ENCODE measurements at places on chromosomes 16 and 17.

GRCh38 chr17:78498848-78499247 lies 78.3 kb downstream of the DNAH17 start:
- no peak for DNase-seq

DNA sequence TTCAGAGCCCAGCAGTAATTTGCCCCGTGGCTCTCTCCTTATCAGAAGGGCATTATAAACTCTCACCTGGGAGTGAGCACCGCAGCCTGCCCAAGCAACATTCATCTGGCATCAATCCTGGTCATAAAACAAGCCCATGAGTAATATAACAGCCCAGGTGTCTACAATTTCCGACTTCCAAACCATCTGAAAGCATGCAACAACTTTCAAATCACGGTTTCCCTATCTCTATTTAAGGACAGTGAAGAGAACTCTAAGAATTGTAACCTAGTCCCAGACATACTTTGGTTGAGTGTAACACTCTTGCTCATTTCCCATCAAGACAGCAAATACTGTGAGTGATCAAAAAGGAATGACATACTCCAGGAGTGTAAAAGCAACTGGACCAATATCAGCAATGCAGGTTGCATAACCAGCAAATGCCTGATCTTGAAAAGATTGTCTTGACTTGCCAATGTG lies 487.4 kb upstream of the SOX9 start:
- no peak for DNase-seq

- DNase-seq: no peak
Observed at GRCh38 chr17:5077781-5078105, 524 bp upstream of the ZFP3 start.

DNA sequence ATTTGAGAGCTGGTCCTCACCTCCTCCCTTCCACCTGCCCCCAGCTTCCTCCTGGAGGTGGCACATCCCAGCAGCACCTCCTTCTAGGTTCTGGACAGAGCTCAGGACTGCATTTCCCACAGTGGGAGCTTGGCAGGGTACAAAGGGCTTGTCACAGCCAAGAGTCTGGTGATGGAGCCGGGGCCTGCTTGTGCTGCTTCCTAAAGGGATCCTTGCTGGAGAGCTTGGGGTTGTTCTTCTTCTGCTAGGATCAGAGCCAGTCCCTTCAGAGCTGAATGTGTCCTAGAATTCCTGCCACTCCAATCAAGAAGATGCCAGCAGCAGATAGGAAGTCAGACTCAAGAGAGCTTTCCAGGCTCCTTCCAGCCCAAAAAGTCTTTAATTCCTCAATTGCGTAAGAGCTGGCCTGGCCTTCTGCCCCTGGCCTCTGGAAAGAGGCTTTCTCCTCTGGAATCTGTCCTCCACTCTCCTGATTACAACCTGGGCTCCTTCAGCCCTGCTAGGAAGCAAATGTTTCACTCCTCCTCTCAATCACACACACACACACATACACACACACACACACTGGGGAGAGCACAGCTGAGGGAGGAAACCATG lies 4.4 kb downstream of the CD300E start:
- no peak for DNase-seq

- no peak for DNase-seq
Observed at GRCh38 chr16:47067203-47067602, 76.5 kb downstream of the NETO2 start.

GRCh38 chr16:73186752-73187601 lies 139.0 kb upstream of the ZFHX3 start:
- DNase-seq: no peak

DNA sequence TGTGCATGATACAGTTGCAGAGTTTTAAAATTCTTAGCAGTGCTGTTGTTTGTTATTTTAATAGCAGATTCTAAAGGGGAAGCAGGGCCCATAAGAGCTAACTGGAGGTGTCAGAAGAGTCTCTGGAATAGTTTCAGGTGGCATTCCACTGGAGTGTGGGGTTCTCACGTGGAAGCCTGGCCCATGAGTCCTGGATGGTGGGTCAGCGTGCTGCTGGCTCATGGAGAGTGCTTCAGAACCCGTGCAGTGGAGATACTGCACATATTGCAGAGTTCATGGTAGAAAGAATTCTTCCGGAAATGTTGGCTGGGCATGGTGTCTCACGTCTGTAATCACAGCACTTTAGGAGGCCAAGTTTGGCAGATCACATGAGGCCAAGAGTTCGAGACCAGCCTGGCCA lies 43.9 kb downstream of the B9D1 start:
- no peak for DNase-seq

- no peak for DNase-seq
Observed at GRCh38 chr16:86497551-86498021, 12.7 kb upstream of the FOXF1 start.

- DNase-seq: no peak
Observed at GRCh38 chr16:27769561-27770255, 219.8 kb downstream of the KATNIP start.

DNA sequence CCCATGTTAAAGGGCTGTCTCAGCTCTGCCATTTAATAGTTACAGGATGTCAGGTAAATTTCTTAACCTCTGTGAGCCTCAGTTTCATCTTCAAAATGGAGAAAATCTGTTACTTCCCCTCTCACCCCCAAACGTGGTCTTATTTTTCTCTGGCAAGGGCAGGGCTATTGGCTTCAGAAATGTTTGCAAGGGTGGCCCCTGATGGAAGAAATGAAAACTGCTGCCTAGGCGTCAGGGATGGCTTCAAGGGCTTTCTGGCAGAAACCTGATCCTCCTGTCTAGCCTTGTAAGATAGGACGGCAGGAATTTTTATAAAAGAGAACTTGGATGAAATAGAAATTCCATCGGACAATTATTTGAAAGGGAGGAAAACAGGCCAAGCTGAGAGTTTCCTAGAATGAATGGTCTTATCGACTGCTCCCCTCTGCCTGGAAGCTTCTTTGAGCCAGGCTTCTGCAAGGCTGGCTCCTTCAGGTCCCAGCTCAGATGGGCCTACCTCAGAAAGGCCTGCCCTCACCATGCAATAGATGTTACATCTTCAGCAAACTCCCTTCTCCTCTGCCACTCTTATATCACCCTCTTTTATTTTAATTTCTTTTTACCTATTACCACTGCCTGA lies 43.0 kb upstream of the TANGO6 start:
- DNase-seq: peak; percentile 46

- no peak for DNase-seq
Observed at GRCh38 chr17:80169107-80169506, 723 bp upstream of the CARD14 start.
